ENCODE measurements at places on chromosomes 11 and 22. TPM values are rescaled to one million over a fixed set of nuclear protein-coding genes. Genes with fewer than 3 reads are reported as not detected.
A peak's percentile ranks its signal among the peaks of the same experiment; 100 is the strongest.

- DNase-seq, result no peak
These were observed 87.6 kb downstream of the STIM1 start for GRCh38 chr11:3942956-3943497.

- no peak for DNase-seq
These were observed at the start of gene APOL3 for GRCh38 chr22:36160499-36160942. TSS of gene APOL3 (minus strand) at chr22:36160755. CDS start at chr22:36149055, 11,700 bp downstream.

DNA sequence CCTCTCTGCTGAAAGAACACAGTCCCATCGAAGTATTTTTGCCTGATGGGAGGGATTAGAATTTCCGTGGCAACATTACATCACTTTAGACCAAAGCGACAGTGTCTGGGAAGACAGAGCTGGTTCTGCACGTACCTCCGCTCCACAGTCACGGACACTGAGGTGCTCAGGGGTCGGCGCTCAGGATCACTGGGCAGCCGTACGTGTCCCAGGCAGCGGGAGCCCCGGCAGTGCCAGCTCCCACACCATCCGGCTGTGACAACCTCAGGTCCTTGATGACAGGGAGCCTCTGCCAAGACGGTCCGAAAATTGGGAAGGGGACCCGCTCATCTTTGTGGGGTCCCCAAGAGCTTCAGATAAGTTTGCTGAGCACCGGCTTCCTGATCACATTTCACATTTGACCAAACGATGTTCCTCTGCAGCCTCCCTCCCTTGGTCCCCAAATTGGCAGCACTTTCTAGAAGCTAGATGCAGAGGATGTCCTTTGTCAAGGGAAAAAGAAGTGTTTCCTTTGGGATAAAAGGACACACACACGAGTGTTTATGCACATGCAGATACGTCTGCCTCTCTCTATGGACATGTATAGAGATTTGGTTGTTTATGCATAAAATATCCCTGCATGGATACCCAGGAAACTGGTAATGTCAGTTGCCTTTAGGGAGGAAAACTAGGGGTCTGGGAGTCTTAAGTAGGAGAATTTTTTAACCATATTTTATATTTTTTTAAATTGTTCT, 61.6 kb upstream of the LINC01488 start:
- no peak for DNase-seq

GRCh38 chr11:120197251-120197891, 13.5 kb upstream of the OAF start:
- no peak for DNase-seq

DNA sequence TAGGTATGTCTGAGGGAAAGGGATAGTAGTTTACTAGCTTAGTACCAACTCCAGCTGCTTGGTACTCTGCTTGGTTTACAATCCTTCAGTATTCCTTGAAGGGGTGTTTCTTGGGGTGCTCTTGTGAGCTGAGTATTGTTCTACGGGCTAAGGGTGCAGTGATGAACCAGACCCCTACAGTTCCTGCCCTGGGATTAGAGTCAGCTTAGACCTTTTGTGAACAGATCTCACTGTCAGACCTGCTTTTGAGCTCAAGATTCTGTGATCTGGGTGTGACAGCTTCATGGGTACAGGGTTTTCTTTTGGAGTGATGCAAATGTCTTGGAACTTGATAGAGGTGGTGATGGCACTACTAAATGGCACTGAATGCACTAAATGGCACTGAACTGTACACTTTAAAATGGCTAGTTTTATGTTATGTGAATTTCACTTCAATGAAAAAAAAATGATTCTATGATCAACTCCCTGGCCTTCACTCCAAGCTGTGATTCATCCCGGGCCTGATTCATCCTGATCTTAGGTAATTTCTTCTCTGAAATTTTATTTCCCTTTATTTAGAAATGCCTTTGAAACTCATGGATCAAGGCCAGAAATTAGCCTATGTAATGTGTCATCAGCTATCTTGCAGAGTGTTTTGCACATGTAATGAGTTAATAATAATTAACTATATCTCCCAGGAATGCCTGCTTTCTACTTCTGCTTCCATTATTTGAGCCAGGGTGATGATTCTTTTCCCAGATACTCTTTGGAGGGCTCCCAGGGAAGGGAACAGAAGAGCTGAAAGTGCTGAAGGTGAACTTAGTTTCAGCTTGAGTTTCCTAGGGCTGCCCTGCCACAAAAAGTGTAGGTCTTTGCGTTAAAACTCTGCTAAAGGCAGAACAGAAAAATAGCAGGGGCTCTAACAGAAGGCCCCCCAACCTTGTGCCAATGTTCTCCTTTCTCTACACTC, 87.9 kb downstream of the NCAM1 start:
- no peak for DNase-seq

DNA sequence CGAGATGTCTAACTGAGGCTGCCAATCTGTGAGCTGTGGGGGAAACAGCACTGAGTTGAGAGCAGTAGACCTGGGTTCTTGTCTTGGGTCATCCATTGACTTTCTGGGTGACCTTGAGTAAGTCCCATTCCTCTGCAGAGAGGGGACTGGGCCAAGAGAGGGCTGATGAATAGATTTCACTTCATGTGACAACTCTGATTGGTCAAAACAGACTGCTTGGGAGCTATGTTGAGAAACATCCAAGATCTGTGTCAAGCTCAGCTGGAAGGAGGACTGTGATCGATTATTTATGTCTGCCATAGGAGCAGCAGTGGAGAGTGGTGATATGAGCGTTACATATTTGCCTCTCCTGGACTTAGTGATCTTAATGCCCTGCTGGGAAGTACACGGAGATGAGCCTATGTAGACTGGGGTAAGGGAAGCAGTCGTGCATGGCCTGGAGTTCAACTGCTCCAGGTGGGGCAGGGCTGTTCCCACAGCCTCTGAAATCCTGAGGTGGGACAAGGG, 47.7 kb downstream of the OTOG start:
- DNase-seq, result no peak

DNA sequence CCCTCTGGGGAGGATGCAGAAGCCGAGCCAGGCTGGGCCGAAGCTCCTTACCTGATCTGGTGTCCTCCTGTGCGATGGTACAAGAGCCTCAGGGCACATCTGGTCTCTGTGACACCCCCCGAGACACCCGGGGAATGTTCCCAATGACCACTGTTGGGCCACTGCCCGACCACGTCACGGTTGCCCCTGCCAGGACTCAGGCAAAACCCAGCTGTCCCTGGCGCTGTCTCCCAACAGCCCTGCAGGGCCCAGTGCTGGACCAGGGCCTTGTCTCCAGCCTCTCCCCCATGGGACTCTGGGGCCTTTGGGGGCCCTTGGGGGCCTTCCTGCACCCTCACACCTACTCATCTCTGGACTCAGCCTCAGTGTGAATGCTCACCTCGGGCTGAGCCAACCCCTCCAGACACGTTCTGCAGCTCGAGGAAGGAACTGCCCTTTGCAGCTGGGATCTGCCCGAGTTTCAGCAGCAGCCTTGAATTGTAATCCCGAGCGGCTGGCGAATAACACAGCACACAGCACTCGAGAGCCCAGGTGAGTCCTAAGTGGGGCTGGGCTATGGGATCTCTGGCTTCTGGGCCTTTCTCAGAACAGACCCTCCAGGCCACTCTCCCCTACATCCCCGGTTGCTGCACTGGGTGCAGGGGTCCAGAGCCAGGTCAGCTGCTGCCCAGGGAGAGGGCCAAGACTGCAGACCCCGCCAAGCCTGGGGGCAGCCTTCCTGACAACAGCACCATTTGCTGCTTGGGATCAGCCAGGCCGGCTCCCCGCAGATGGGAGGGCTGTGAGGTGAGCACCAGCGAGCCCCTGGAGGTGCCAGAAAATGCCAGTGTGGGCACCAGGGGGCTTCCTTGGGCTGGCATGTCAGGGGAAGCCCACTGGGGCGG, 39.8 kb downstream of the RTN4R start:
- DNase-seq, result no peak

- no peak for DNase-seq
These were observed 144.9 kb downstream of the PGR start for GRCh38 chr11:100984668-100985067.

DNA sequence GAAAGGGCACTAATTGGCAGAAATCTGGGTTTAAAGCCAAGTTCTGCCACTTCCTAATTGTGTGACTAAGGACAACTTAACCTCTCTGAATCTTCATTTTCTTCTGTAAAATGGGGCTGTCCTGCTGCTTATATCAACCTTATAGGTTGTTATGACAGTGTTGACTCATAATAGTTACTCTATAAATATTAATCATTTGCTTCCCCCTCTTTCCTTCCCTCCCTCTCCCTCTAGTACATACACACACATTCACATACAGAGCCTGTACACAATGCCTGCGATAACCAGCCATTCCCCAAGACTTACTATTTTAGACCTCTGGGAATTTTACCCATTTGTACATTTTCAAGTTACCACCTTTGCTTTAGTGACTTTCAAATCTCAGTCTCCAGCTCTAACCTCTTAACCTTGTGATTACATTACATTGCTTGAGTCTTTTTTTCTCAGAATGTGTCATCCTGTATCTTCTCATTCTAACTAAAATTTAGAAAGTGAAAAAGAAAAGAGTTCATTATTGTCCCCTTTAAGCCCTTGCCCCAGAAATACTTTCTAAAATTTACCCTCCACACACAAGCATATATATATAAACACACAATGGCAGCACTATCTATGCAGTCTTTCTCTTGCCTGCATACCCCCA, 31.9 kb downstream of the GDPD4 start:
- DNase-seq, result no peak

- peak; percentile 15 for DNase-seq
These were observed 53.1 kb upstream of the KCNQ1OT1 start for GRCh38 chr11:2752923-2753322.

DNA sequence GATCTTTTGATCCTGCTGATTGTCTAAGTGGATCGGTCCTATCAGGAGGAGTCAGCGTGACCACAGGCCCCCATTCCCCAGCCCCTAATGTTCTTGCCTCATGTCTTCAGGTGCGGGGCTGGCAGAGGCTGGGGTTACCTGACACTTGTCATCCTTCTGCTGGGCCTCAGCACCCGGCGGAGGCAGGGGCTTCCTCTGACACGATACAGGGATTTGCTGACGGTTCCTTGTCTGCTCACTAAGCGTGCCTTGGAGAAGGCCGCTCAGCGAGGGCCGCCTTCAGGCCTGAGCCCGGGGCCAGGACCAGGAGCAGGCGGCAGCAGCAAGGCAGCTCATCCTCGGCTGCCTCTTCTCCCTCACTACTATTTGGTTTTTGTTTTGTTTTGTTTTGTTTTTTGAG, 45.7 kb upstream of the KCNQ1OT1 start:
- no peak for DNase-seq

- DNase-seq, result no peak
These were observed 6.2 kb downstream of the TPBGL start for GRCh38 chr11:75246671-75247350.

- DNase-seq, result no peak
These were observed 33.8 kb downstream of the SYT13 start for GRCh38 chr11:45252134-45252856.

GRCh38 chr11:86517557-86517956, 142.9 kb downstream of the CCDC81 start:
- no peak for DNase-seq

DNA sequence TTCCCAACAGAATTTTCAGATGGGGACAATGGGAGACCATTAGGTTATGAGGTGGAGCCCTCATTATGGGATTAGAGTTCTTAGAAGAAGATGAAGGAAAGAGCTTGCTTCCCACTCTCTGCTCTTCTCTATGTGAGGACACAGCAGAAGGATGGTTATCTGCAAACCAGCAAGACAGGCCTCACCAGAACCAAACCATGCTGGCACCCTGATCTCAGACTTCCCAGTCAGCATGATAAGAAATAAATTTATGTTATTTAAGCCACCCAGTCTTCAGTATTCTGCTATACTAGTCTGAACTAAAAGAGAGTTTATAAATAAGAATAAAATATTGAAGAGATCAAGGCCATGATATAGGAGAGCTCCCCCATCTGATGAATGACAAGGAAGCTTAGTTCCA, 946.3 kb upstream of the CCDC90B start:
- DNase-seq, result no peak

DNA sequence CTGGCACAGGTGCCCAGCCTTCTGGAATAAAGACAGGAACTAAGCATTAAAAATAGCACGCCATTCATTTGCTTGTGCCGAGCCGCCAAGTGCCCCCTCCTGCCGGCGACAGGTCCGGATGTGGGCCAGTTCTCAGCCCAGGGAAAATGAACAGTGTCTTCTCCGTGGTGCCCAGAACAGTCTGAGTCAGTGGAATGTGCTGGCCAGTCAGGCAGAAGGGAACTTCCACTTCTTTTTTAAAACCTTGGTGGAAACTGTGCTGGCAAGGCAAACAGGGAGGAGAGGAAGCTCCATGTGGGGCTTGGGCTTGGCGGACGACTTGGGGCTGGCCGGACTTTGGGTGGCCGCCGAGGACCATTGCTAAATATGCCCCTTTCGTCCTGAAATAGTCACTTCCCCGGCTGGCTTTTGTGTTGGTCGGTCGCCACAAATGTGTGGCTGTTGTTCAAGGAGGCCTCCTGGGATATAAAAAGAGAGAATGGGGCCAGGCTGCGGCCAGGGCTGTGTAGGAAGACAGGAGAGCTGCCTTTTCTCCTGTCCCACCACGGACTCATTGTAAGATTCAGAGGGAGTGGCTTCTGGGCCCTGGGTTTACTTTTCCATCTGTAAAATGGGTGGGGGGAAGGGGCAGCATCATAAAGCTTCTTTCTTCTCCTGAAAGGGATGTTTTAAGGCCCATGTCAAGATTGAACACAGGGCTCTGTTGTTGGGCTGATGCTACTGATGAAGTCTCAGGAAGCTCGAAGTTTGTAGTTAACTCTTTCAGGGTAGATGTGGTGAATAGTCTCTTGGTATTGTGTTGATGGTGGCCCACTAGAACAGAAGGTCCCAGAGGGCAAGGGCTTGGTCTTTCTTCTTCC, 101.0 kb downstream of the PTPRJ start:
- DNase-seq, result no peak

DNA sequence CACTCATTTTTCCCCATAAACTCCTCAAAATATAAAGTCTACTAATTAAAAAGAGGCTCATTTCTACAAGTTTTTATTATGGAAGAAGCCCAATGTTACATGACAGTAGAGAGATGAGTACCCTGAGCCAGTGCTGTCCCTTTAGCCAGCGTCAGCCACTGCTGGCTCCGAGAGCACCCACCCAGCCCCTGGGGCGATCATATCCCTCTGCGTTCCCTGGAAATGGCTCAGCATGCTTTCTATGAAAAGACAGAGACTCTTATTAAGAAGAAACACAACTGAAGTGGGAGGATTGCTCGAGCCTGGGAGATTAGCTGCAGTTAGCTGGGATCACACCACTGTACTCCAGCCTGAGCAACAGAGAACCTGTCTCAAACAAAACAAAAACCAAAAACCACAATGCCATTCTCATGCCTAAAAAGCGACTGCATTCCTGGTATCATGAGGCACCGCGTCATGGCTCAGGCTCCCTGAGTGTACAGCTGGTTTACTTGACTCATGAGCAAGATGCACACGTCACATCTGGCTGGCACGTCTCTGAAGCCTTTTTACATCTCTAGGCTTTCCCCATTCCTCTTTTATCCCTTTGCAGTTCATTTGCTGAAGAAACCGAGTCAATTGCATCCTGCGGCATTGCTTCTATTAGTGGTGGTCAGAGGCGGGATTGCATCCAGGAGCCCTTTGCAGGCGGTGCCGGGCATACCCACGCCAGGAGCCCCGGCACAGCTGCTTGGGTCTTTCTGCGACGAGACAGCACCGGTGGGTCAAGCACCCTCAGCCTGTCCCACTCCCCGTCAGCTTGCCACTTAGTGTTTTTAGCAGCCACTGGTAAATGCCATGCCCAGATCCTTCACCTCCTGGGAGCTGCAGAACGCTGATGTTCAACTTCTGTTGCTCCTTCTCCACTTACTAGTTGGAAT, 119.9 kb downstream of the CTTN start:
- DNase-seq, result no peak

The MRGPRE gene
- 0.20 TPM for polyA plus RNA-seq

The SAA2 gene
- 0.22 TPM for polyA plus RNA-seq

The TENM4 gene
- polyA plus RNA-seq, result 4.6 TPM

The KRTAP5-11 gene
- 0.41 TPM for polyA plus RNA-seq

The HBD gene
- 0.44 TPM for polyA plus RNA-seq

The KDM4E gene
- 0.32 TPM for polyA plus RNA-seq

The P2RX3 gene
- polyA plus RNA-seq, result 0.47 TPM

The HTR3A gene
- polyA plus RNA-seq, result not detected
